WTC11 (cell line): ENCODE measurements at places on chromosomes 4 and X.

- no peak for DNase-seq
Observed at GRCh38 chr4:155532373-155533085, 134.1 kb upstream of the GUCY1A1 start.

DNA sequence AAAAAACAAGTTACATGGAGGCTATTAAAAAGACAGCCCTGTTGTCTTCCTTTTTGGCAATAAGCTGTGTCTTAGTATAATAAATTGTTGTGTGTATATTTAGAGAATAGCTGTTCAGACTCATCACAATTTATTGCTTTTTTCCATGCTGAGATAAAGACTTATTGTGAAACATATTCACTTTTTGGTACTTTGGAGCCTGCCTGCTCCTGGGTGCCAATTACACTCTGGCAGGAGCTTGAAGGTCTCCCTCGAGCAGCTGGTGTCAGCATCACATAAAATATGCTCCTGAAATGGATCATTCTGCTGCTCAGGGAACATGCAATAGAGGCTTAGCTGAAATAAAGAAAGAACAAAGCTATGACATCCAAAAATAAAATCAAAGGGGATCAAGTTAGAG, 211.6 kb upstream of the DKK2 start:
- no peak for DNase-seq

GRCh38 chr4:41611881-41612871, 74.2 kb downstream of the LIMCH1 start:
- DNase-seq, result peak; percentile 28

DNA sequence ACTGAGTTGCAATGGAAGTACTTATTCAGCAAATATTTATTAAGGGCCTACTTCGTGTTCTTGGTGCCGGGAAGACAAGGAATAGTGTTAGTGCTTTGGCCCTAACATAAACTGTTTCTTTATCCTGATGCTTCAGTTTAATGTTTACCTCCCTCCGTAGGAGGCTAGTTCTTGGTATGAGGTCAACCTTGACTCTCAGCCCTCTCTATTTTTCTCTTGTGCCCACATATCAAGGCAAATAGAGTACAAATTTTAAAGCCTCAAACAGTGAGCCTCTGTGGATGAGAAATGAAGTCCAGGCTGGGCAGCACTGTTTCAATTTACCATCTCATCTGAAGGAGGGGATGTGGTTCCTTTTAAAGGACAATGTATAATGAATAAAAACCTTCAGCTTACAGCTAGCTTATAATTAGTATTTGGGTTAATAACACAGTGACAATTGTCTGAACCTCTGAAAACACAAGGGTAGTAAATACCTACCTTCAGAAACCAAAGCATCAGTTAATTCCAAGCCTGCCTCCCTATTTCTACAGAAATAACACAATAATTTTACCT, 68.5 kb downstream of the SH3RF1 start:
- no peak for DNase-seq

GRCh38 chrX:42759881-42760280, 18.1 kb downstream of the PPP1R2C start:
- DNase-seq, result no peak

DNA sequence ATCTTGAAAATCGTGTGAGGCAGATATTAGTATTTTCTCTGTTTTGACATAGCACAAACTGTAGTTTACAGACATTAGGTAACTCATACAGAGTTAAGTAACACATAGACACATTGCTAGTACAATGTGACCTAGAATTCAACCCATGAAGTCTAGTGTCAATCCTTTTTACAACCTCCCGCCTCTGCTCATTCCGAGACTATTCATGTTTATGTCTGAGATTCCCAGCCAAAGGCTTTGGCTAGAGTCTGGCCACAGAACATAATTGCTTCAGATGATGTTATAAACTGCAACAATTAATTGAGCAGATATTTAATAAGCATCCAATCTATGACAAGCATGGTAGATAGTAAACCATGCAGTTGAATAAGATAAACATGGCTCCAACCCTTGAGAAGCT, 841.0 kb downstream of the STIM2 start:
- no peak for DNase-seq

DNA sequence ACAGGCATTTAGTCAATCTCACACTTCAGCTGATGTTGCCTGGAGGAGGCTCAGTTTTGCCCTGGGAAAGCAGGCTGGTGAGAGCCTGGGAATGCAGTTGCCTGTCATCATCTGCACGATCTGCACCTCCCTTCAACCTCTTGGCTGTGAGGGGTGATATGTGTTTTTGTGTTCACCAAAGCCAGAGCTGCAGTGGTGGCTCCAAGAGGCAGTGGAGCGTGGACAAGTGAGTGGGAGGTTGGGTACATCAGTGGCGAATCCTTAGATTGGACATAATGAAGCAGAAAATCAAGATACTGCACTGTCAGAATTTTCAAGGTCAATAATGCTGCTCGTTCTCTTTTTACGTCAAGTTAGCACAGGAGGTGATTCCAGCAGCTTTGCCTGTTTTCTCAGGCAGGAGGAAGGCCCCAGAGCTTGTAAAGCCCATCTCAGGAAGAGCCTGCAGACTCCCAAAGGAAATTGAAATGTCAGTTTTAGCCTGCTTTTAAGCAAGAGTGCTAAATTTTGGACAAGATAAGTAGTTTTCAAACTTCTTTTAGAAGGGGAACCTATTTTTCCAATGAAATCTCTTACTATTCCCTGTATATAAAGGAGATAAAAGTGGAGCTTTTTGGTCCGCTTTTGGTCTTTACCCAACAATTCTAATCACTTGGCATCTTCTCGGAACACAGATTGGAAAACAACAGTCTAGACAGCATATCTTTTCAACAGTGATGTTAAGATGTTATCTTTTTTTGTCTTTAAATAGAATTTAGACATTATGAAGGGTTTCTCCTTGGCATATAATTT, 92.8 kb downstream of the FRAS1 start:
- no peak for DNase-seq

DNA sequence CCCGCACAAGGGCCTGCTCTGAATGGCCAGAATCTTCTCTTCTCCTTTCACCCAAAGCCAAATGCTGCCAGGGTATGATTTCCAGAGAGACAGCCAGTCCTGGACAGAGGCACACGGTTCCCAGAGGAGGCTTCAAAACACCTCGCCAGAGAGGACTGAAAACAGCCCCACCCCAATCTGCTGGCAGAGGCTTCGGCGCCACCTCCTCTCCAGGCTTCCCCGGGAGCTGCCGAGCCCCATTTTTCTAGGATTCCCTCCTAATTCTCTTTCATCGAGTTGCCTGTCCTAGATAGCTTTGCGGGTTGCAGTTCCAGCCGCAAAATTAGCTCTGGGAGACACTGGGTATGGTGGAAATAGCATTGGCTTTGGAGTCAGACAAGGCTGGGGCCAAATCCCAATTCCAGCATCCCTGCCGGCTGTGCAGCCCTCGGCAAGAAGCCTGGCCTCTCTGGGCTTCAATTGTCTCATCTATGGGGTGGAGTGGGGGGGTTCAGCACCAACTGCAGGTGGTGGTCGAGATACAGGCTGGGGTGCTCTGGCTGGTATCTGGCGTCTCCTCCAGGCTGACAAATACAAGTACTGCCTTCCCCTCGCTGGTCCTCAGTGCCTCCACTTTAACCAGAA, 22.6 kb downstream of the PPP2R2C start:
- DNase-seq, result no peak

DNA sequence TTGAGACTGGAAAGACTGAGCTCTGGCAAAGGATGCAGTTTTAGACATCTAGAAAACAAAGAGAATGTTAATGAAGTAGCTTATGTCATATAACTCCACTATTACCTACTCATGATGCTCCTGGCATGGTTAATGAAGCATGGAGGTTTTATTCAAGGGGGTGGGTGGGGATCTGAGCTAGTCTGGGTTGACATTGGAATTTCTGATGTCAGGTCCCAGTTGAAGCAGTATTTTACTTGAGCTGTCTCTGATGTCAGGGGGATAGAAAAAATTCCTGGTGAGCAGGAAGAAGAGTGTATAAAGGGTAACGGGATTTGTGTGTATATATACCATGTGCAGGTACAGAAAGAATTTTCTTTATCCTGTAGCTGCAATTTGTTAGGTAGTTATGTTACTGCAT, 102.0 kb downstream of the ELOVL6 start:
- no peak for DNase-seq

DNA sequence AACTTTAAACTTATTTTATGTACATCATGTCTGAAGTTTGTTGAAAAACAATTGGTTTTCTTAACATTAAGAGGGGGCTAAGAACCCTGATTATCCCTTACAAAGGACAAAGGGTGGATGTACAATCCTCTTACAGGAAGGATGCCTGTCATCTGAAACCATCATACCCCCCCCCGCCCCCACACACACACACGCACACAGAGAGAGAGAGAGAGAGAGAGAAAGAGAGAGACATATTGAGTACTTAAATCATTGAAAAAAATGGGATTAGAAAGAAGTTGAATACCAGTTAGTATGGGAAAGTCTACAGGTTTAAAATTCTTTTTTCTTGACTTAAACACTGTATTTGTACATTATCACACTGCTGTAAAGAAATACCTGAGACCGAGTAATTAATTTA, 10.9 kb upstream of the PGM2 start:
- DNase-seq, result no peak

DNA sequence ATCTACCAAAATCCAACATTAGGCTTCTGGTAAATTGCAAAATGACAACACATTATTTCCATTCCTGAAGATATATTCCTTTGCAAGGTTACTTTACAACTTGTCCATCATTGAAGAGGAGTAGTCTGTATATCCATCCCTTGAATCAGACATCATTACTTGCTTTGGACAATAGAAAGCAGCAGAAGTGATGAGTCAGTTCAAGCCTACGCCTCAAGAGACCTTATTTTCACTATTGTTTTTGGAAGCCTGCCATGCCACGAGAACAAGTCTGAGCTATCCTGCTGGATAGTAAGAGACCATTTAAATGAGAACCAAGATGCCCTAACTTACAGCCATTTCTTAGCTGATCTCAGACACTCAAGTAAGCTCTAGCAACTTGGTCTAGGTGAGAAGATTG, 246.0 kb upstream of the HHIP start:
- DNase-seq, result no peak

DNA sequence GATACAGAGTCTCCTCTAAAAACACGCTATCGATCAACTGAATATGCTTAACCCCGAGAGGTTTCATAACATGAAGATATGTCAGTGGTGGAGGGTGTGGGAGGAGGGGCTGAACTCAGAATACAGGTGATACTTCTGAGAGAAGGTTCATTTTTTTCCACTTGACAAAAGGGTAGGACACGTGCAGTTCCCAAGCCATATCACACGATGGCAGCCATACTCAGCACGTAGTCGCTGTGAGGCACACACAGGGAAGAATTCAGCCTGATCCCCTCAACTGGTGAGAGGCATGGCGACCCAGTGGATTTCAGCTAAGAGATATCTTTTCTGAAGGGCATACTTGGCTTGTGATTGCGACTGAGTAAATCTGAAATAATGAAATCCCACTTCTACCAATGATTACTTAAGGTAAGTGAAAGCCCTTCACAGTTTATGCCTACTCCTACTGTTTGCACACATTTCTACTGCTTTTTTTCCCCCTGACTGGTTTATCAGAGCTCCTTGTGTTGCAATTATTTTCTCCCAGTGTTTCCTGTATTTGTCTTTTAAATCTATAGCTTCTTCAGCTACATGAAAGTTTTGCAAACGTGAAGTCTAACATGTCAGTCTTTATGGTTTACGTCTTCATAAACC, 133.1 kb downstream of the CORIN start:
- DNase-seq, result peak; percentile 60
